ENCODE measurements at places on chromosomes 11 and 22.

DNA sequence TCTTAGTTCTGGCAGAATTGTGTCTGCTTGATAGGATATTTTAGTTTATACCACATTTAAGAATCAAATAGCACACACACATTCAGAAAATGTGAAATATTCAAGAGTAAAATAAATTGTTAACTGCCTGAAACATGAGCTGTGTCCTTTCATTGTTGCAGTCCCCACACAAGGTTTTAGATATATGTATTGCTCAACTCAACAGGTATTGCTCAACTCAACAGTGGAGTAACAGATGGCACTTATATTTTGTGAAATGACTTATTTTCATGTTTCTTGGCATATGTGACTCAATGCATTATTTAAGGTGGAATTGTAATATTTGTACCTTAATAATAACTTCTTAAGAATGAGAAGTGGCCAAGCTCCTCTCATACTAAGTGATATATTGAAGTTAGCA, 760.3 kb downstream of the CNTN5 start:
- no peak for DNase-seq

- DNase-seq, result no peak
Observed at GRCh38 chr11:17553249-17553546, 6.1 kb downstream of the OTOG start.

DNA sequence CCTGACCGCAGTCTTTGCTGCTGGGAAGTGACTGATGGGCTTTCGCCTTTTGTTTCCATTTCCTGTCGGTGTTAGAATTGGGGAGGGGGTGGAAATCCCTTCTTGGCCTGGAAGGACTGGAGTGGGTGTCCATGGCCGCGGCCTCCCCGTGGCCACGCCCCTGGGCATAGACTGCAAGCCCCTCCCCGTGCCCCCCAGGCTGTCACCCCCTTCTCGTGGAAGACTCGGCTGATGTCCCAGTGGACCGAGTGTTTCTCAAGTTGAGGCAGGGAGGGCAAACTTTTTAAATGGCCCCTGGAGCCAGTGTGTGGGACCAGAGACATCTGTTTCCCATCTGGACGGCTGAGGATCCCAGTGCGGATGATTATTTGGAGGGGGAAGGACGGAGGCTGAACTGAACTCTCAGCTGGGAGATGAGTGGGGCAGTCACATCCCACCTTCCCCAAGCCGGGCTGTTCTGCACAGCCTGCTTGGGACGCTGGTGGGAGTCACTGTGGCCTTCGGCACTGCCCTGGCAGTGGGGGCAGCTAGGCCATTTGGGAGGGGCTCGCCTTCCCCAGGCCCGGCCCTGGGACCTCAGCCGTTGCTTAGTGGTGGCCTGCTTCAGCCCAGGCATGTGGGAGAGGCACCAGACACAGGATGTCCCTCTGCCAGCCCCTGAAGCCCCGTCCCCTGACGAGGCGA, 1.6 kb downstream of the CD81 start:
- no peak for DNase-seq

DNA sequence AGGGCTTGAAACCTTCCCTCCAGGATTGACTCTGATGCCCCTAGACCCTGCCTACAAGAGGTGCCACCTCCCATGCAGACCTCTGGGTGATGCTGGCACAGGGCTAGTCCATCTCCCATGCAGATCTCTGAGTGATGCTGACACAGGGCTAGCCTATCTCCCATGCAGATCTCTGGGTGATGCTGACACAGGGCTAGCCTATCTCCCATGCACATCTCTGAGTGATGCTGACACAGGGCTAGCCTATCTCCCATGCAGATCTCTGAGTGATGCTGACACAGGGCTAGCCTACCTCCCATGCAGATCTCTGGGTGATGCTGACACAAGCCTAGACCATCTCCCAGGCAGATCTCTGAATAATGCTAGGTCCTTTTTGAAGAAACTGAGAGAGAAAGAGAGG, 321.7 kb downstream of the NTM start:
- DNase-seq, result no peak

DNA sequence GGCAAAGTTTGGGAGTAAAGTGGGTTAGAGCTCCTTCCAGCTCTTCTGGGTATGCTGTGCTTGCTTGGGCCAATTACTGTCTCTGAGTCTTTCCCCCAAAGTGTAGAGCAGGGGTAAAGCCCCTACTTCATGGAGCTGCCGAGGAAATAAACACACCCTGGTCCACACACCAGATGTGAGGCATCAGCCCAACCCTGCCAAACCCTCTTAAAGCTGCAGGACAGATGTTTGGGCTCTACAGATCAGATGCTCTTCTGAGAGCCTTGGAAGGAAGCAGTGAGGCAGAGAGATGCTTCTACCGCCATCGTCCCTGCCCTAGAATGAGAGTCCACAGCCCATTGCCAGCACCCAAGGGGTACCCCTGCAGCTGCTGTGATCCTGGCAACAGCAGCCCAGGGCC, 64.7 kb downstream of the ELFN2 start:
- DNase-seq, result no peak

DNA sequence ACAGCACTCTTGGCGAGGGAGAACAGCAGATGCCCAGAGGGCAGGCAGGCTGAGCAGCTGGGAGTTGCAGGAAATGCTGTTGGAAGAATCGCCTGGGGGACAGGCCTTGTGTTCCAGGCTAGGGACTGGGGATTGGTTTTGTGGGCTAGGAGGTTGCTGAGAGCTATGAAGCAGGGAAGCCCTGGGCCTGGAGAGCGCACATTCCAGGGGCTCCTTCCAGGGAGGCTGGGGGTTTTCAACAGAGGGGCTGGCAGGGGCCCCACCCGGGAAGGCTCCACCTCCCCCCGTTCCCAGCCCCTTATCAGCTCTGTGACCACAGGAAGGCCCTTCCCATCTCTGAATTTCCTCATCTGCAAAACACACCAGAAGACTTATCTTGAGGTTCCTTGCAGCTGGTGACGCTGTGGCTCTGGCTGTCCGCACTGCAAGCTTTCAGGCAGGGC, 21.7 kb downstream of the WNT11 start:
- no peak for DNase-seq

DNA sequence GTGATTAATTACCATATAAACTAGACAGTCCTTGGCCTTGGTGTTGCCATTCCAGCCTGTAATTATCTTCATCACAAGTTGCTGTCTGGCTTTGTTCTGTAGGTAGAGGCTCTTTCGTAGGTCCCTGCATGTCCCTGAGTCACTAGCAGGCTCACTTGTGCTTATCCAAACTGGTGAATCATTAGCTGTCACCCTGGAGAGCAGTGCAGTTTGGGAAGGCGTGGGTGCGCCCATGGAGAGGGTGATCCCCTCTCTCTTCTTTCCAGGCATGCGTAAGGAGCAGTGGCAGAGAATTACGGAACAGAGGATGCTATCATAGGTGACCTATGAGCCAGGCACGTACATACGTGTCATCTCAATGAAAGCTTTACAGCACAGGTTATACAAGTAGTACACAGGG, 11.0 kb upstream of the EHF start:
- no peak for DNase-seq

DNA sequence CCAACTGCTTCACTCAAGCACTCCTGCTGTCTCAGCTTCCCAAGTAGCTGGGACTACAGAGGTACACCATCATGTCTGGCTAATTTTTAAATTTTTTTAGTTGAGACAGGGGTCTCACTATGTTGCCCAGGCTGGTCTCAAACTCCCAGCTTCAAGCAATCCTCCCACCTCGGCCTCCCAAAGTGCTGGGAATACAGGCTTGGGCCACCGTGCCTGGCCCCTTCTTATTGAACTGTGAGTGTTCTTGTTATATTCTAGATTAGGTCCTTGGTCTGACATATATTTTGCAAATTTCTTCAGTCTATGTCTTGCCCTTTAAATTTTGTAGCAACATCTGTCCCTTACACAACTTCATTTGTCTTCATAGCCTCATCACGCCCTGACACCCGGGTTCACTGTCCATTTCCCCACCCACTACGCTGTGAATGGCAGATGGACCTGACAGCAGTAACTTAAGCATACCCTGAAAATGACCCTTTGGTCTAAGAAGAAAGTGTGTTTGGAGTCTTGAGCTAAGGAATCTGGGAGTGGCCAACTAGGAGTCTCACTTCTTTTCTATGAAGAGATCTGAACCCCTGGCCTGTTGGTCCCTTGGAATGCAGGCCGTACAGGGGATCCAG, 4.2 kb upstream of the FAM118A start:
- DNase-seq, result no peak

GRCh38 chr11:43459246-43459645, 100.5 kb downstream of the TTC17 start:
- no peak for DNase-seq

DNA sequence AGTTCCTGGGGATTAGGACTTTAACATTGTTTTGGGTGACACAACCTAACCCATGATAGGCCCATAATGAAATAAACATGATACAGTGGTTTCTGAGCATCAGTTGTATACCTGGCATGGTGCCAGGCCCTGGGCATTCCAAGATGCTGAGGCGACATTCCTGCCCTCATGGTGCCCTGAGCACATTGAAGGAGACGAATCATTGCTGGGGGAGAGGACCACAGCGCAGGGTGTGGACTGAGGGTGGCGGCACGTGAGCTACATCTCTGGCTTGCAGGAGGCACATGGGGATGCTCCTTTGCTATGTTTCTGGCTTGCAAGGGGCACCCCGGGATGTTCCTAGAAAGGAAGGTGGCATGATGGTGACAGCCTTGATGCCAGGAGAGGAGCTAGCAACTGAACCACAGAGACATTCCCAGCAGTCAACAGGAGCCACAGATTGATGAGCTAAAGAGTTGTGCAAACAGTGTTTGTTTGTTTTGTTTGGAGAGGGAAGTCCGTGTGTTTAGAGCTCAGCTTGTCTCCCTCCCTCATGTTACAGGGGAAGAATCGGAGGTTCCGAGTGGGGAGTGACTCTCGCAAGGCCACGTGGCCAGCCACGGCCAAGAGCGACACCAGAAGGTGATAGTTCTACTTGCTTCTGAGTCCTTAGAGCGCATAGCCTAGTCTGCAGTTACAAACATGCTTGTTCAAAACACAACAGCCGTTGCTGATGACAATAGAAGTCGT, 106.4 kb downstream of the MIAT start:
- no peak for DNase-seq

GRCh38 chr22:21102659-21103267, 57.0 kb downstream of the LRRC74B start:
- DNase-seq, result peak; percentile 90

DNA sequence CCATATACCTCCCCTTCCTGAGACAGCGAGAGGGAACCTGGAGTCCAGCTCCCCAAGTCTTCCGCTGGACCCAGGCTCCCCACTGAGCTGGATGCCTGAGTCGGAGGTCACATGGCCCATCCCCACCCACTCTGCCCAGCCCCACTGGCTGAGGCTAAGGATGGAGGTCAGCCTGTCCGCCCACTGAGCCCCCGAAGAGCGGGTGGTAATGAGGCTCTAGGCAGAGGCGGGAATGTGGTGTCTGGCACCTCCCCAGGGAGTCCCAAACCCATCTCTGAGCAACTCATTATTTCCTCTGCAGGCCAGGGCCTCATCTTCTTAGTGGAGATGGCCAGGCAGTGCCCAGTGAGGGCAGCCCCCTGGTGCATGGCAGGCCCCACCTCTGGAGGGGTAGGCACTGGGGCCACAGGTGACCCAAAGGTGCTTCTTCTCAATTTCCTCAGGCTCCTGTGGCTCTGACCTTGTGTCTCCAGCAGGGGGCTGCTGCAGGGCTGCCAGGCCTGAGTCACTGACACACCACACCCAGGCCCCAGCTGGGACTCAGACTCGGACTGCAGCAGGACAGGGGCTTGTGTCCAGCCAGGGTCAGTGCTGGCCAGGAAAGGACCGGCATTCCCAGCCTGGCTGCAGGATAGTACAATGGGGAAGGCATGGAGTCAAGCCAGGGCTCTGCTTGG, 10.2 kb upstream of the PDE2A start:
- DNase-seq, result peak; percentile 85

- DNase-seq, result no peak
Observed at GRCh38 chr11:48122656-48123055, 94.0 kb upstream of the OR4B1 start.

- no peak for DNase-seq
Observed at GRCh38 chr11:118133816-118134215, 18.8 kb downstream of the SCN4B start.

GRCh38 chr22:32829451-32829851, 27.9 kb downstream of the TIMP3 start:
- no peak for DNase-seq

GRCh38 chr11:36363361-36364268, 67.5 kb downstream of the PRR5L start:
- DNase-seq, result no peak

- DNase-seq, result no peak
Observed at GRCh38 chr11:118000850-118001228, 14.6 kb downstream of the IL10RA start.

DNA sequence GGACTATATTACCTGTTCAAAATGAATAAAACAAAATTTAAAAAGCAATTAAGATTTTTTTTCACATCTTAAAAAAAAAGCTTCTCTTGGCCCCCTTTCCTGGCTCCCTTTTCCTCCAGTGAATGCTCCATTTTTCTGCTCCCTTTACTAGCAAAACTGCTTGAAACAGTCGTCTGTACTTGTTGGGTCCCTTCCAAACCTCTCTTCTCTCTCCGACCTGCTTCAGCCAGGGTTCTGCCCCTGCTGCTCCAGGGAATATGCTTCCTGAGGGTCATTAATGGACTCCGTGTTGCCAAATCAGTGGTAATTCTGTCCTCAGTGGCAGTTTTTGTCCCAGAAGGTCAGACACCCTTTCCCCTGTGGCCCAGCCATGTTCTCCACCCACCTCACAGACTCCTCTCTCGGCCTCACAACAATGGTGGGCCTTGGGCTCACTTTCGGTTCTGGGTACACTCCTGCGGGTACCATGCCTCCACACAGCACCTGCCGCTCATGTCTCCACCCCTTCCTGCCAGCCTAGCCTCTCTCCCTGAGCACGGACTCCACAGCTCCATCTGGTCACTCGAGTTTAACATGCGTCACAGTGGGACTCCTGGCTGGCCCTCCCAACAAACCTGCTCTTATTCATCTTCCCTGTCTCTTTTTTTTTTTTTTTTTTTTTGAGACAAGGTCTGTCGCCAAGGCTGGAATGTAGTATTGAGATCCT, 7.8 kb upstream of the POLR3H start:
- DNase-seq, result no peak

GRCh38 chr11:36622431-36623136, 24.5 kb upstream of the RAG2 start:
- DNase-seq, result peak; percentile 12

DNA sequence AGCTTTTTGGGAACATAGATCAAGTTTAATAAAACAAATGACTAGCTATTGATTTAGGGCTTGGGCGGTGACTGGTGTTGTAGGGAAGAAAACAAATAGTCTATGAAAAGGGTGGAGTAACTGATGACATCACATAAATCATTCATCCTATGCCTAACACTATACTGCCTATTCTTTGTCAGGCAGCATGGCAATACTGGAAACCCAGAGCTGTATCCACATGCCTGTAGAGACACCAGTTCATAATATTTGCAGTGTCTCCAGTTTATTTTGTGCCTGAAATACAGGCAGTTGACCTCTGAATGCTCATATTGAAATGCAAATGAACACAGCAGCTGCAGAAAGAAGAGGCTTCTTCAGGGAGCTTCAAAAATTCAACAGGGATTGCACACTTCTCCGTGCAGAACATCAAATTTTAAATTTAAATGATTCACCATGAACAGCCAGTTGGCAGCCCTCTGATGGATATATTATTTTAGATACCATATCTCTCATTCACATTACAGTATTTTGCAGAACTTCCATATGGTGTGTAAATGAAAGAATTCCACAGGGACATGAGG, 283.1 kb upstream of the CTSC start:
- no peak for DNase-seq

GRCh38 chr11:456533-456932, 6.5 kb downstream of the PTDSS2 start:
- DNase-seq, result peak; percentile 73
